ENCODE measurements at places on chromosomes 3 and 15.

GRCh38 chr3:189322339-189322738, 150.6 kb downstream of the TPRG1 start:
- no peak for DNase-seq

DNA sequence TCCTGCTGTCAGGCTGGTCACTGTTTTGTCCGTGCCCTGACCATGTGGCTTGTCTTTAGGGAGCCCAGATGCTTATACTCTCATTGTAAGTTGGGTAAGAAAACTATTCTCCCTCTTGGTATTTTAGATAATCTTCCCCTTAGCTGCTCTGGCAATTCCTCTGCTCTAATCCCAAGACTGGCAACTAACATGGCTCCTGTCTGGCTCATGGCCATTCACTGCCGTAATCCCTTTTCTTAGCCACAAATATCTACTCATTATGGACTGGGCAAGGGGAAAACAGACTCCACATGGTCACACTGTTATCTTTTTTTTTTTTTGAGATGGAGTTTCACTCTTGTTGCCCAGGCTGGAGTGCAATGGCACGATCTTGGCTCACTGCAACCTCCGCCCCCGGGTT, 38.8 kb downstream of the TYRO3 start:
- no peak for DNase-seq

DNA sequence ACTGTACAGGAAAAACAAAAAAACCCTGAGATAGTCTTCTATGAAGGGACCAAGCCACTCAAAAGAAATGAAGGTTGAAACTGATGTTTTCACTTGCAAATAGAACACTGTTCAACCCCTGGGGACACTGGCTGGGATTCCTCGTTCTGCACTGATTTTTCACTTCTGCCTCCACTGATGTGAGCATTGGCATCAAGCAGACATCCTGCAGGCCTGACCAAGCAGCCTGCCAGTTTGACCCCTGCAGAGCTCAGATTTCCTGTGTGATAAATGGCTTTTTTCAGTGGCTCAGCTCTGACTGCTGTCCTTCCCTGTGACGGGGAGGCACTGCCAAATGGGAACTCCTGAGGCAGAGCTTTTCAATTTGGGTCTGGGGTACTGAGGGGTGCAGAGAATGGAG, 50.0 kb downstream of the RASGRP1 start:
- no peak for DNase-seq

DNA sequence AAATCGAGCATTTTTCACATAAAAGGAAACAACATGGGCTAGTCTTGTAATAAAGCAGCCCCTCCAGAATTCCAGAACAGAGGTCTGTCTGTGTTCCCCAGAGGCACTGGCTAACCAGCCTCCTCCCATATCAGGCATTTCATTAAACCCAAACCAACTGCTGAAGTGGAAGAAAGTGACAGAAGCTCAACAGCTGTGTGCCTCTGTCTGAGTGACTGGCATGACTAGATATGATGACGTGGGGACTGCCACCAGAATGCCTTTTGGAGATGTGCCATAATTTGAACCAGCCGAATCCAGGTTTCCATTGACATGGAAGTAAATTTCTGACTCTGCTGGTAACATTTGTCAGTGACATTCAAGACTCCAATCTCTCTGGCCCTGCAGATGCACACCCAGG, 8.7 kb downstream of the LIMD1 start:
- DNase-seq: no peak

All from SK-N-MC (cell line).